Adrenal gland (tissue), 19 donors: ENCODE measurements at places on chromosomes 6 and 20.

GRCh38 chr6:147833607-147834006 is 325.1 kb downstream of the SAMD5 start:
- DNase-seq, result no peak

DNA sequence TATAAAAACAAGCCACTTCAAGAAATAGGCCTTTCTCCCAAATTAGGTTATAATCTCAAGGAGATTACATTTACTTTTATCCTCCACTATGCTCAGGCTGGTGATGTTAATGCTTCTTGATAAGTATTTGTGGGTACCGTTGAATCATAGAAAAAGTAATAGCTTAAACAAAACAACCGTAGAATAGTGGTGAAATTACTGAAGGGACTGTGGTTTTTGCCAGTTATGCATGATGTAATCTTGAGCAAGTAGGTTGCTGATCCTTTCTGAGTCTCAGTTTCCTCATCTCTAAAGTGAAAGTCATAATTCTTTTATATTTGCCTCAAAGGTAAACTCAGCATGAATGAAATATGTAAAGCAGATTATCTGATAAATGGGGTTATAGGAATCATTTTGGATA is 187.3 kb upstream of the JAG1 start:
- DNase-seq, result no peak

GRCh38 chr6:8658416-8658815 is 223.1 kb upstream of the SLC35B3 start:
- DNase-seq, result no peak

GRCh38 chr6:55937261-55937947 is 62.0 kb upstream of the BMP5 start:
- DNase-seq, result no peak

- no peak for DNase-seq
Observed at GRCh38 chr6:40720375-40720748, 133.2 kb upstream of the LRFN2 start.
